ENCODE measurements at places on chromosomes 4 and X.
A peak's percentile ranks its signal among the peaks of the same experiment; 100 is the strongest.

GRCh38 chr4:116796022-116796421 lies 289.4 kb downstream of the TRAM1L1 start:
- DNase-seq, result no peak

DNA sequence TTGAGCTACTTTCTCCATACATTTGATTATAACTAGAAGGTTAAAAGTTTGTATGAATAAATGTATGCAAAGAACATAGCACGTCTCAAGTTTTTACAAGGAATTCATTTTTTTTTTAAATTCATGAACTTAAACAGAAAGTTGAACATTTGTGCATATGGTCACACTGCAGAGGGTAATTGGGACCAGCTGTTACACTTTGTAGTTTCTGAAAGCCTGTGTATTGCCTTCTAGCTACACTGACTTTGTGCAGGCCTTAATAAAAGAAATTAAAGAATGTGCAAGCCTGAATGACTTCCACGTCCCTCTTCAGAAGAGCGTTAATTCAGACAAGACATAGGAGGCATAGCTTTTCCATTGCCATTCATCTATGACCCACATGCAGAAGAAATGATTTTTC lies 153.1 kb upstream of the PCDH18 start:
- no peak for DNase-seq

DNA sequence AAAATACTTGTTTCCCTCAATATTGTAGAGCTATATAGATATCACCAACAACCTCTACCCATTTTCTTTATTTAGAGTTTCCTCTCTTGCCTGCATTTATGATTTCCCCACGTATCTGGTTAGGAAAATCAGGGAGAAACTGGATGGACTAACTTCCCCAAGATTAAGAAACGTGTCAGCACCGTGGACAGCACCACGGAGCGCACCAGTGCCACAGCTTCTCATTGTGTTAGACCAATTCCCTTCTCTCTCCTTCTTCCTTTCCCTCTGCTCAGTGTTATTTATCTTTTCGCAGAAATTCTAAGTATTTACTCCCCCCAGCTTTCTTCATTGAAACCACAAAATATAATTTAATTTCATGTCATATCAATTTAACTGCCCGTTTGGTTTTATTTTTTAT lies 568.6 kb upstream of the BOD1L1 start:
- DNase-seq, result no peak

- no peak for DNase-seq
These were observed 278.6 kb downstream of the ADGRA3 start for GRCh38 chr4:22237155-22237751.

DNA sequence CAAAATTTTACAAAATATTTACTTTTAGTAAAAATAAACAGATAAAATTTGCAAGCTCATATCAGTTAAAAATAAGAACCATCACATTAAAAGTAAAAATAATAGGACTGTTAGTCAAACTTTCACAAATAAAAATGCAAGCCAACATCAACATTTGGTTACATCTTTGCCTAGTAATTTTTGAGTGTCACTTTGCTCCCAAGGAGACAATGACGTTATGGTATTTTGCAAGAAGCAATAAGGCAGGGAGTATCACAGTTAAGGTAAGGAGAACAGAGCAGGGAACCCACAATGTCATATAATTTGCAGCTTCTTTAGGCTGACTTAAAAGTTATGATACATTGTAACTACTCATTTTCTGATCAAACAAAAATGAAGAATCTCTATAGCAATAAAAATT lies 98.7 kb downstream of the ATP8A1 start:
- DNase-seq, result no peak

DNA sequence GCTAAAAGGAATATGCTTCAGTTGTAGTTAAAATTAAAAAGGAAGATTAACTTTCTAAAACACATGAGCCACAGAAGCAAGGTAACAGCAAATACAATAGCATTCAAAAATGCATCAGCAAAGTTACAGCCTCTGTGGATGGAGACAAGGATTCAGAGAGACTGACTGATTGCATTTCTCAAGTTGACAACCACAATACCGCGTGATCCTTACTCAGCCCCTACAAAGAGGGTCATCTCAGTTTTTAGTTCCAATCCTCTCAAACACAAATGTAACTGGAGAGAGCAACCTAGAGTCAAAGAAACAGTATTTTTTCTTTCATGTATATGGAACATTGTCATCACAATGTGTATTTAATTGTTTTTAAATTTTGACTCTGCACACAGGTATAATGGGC lies 14.2 kb upstream of the C1QTNF7 start:
- no peak for DNase-seq

GRCh38 chr4:174069848-174070330 lies 213.6 kb downstream of the FBXO8 start:
- no peak for DNase-seq

DNA sequence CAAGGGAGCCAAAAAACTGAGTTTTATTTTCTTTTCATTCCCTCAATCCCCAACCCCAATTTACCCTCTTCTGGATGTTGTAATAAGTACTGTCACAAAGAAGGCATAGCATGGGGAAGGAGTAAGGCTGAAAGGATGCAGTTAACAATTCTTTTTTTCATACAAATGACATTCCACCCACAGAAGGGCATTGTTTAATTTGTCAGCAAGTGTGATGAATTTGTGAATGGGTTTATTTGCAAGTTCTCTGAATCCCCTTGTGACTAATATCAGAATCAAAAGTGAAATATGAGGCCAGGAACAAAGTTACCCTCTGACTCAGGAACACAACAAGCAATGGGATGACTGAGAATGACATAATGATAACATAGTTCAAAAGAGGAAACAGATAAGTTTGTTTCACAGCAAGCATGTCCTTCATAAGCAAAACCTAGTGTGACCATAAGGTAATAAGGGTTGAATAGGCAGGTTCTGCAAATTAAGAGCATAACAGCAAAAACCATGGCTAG lies 2.1 kb downstream of the GEMIN8 start:
- DNase-seq, result peak; percentile 56

DNA sequence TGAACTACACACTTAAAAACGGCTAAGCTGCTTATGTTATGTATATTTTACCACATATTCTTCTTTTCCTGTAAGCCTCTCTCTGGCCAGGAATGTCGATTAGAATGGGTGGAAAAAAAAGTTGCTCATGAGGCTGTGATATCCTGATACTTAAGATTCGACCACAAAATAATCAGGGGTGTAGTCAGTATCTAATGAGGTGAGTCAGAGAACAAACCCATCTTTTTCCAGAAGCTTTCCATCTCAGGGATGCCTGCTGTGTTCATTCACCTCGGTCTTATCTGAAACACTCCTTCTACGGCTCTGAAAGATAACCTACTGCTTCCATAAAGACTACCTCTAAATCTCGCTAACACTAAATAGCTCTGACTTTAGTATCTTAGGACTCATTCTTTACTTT lies 142.7 kb upstream of the MAP3K15 start:
- DNase-seq, result no peak

Data from GM13977 (cell line).